ENCODE measurements at places on chromosomes 2 and 18. TPM values are rescaled to one million over a fixed set of nuclear protein-coding genes. Genes with fewer than 3 reads are reported as not detected.

ATP6V1B1 gene
- not detected for total RNA-seq

PNKD gene
- total RNA-seq: 34.0 TPM

RNF125 gene
- total RNA-seq: 35.6 TPM

ALMS1 gene
- total RNA-seq: 25.1 TPM

SLC39A10 gene
- 55.6 TPM for total RNA-seq

MBP gene
- total RNA-seq: 133 TPM

IL1A gene
- total RNA-seq: 0.17 TPM

ZNF396 gene
- total RNA-seq: 0.77 TPM

IL18RAP gene
- total RNA-seq: 3.8 TPM

MC4R gene
- total RNA-seq: not detected

LINC00305 gene
- total RNA-seq: not detected

SUMO1 gene
- 101 TPM for total RNA-seq

CLK1 gene
- 120 TPM for total RNA-seq

SRSF7 gene
- 225 TPM for total RNA-seq

HOXD8 gene
- not detected for total RNA-seq

NT5C1B gene
- not detected for total RNA-seq

GREB1 gene
- total RNA-seq: 0.29 TPM

GCA gene
- 14.4 TPM for total RNA-seq

C2orf80 gene
- total RNA-seq: not detected

SCN9A gene
- 0.52 TPM for total RNA-seq

ZNF892 gene
- total RNA-seq: 3.6 TPM

METTL8 gene
- 21.8 TPM for total RNA-seq

RTP5 gene
- not detected for total RNA-seq

TEKT4 gene
- total RNA-seq: not detected

GKN2 gene
- not detected for total RNA-seq

FBXO36 gene
- total RNA-seq: 0.82 TPM

GRB14 gene
- not detected for total RNA-seq

FIGN gene
- not detected for total RNA-seq

CETN1 gene
- total RNA-seq: not detected

CFC1 gene
- total RNA-seq: not detected

REG1B gene
- not detected for total RNA-seq

FABP1 gene
- total RNA-seq: not detected

DNAH7 gene
- not detected for total RNA-seq

CYP26B1 gene
- not detected for total RNA-seq

NPPC gene
- total RNA-seq: not detected

SLC11A1 gene
- 0.17 TPM for total RNA-seq

FZD7 gene
- 0.12 TPM for total RNA-seq

SERPINB3 gene
- total RNA-seq: not detected

HMSD gene
- 1.0 TPM for total RNA-seq

UNC50 gene
- total RNA-seq: 25.6 TPM

TRAPPC8 gene
- 45.9 TPM for total RNA-seq

REG3A gene
- not detected for total RNA-seq

DSG4 gene
- not detected for total RNA-seq

SCYGR4 gene
- total RNA-seq: not detected

TNFRSF11A gene
- total RNA-seq: 8.6 TPM

CAPN14 gene
- 0.12 TPM for total RNA-seq

ITM2C gene
- total RNA-seq: 29.4 TPM

SIX3 gene
- not detected for total RNA-seq

CDK15 gene
- total RNA-seq: not detected

RSAD2 gene
- total RNA-seq: 100 TPM

MYCN gene
- not detected for total RNA-seq

REG1A gene
- total RNA-seq: not detected

PSMA8 gene
- total RNA-seq: 0.89 TPM

SLC16A14 gene
- 0.08 TPM for total RNA-seq

IMP4 gene
- total RNA-seq: 75.2 TPM

COL3A1 gene
- total RNA-seq: not detected

C2orf72 gene
- 0.15 TPM for total RNA-seq

RBM43 gene
- total RNA-seq: 6.9 TPM

PNO1 gene
- 10.9 TPM for total RNA-seq
